ENCODE measurements at places on chromosomes 7 and 10. TPM values are rescaled to one million over a fixed set of nuclear protein-coding genes. Genes with fewer than 3 reads are reported as not detected.

DNA sequence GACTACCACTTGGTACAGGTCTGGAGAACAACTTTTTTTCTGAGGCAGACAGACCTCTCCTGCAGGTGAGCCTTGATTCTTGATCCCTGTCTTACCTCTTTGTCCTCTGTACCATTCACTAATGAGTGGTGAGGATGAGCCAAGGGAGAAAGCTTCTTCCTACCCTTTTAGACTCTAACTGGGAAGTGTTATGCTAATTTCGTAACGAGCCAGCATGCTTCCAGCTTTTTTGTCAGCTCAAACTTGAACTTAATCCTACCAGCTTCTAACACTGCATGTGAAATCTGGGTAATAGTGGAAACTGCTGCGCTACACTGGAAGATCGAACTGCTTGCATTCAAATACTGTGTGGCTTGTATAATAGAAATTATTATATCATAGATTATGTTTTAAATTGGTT lies 87.0 kb downstream of the NEUROD6 start:
- no peak for DNase-seq
- no peaks in the 10 kb centered on the region for H3K36me3 ChIP-seq
- no peaks in the 10 kb centered on the region for H3K27me3 ChIP-seq
- H3K27ac ChIP-seq: no peak overlapping the region
- H3K4me1 ChIP-seq: no peaks in the 10 kb centered on the region

DNA sequence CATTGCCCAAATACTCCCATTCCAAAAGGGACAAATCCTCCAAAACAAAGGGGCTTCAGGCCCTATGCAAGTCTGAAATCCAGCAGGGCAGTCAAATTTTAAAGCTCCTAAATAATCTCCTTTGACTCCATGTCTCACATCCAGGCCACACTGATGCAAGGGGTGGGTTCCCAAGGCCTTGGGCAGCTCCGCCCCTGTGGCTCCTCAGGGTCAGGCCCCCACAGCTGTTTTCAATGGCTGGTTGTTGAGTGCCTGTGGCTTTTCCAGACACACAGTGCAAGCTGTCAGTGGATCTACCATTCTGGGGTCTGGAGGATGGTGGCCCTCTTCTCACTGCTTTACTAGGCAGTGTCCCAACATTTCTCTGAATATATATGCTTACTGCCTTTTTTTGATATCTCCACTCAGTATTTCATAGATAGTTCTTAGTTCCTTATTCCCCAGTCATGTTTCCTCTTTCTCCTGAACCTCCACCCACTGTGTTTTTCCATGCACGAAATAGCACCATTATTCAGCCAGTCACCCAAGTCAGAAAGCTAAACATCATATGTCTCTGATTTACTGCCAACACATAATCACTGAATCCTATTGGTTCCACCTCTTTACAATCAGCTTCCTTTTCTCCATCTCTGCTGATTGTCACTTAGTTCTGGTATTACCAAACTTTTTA lies 172.6 kb upstream of the CACNA2D1 start:
- no peaks in the 10 kb centered on the region for H3K4me1 ChIP-seq
- no peak overlapping the region for H3K27ac ChIP-seq
- H3K4me3 ChIP-seq: no peak overlapping the region
- H3K36me3 ChIP-seq: no peaks in the 10 kb centered on the region
- H3K27me3 ChIP-seq: no peaks in the 10 kb centered on the region

DNA sequence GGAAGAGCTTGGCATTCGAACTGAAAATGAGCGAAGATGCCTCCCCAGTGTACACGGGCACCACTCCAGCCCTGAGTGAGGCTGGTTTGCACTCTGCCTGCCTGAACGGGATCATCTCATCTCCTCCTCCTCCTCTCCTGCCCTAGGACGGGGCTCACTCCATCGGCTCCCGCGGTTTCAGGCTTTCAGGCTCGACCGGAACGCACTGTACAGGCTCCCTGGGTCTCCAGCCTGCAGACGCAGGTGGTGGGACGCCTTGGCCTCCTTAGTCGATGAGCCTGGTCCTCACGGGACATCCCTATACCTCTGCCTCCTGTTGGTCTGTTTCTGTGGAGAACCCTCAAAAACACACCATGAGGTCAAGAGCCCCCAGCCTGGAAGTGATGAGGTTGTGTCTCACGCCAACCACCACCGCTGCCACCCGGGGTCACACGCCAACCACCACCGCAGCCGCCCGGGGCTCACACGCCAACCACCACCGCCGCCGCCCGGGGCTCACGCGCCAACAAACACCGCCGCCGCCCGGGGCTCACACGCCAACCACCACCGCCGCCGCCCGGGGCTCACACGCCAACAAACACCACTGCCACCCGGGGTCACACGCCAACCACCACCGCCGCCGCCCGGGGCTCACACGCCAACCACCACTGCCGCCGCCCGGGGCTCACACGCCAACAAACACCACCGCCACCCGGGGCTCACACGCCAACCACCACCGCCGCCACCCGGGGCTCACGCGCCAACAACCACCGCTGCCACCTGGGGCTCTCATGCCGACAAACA lies 56.3 kb downstream of the FOXL3 start:
- no peaks in the 10 kb centered on the region for H3K4me1 ChIP-seq
- H3K27ac ChIP-seq: no peak overlapping the region
- H3K4me3 ChIP-seq: no peak overlapping the region
- H3K27me3 ChIP-seq: no peaks in the 10 kb centered on the region

The PON1 gene
- total RNA-seq: not detected

DNA sequence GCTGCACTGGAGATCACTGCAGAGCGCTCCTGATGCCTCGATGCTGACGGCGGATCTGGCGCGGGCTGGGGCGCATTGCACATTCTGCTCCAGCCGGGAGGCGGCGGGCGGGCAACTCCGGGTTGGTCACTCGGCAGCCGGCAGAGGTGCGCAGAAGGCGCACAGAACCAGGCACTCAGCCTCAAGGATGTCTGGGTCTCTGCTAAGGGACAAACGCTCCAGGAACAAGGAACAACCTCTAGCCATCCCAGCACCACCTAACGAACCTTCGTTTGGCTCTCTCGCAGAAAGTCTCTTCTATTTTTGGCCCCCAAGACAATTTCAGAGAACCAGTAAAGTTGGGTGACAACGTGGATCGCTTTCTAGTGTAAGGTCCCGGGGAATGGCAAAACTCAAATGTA lies 254.6 kb downstream of the OTUD1 start:
- H3K36me3 ChIP-seq: no peaks in the 10 kb centered on the region
- H3K4me1 ChIP-seq: peaks cover 17% of the 10 kb centered on the region
- no peak overlapping the region for H3K4me3 ChIP-seq
- H3K27ac ChIP-seq: no peak overlapping the region
- H3K27me3 ChIP-seq: peaks cover 42% of the 10 kb centered on the region

DNA sequence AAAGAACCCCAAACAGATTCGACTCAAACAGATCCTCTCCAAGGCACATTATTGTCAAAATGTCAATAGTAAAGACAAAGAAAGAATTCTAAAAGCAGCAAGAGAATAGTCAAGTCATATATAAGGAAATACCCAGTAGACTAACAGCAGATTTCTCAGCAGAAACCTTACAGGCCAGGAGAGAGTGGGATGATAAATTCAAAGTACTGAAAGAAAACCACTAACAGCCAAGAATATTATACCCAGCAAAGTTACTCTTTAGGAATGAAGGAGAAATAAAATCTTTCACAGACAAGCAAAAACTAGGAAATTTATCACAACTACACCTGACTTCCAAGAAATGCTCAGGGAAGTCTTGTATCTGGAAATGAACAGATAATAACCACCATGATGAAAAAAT lies 38.2 kb downstream of the ANXA8 start:
- H3K36me3 ChIP-seq: peaks cover 4% of the 10 kb centered on the region
- H3K27ac ChIP-seq: no peak overlapping the region
- peaks cover 14% of the 10 kb centered on the region for H3K27me3 ChIP-seq
- no peak for DNase-seq
- H3K4me1 ChIP-seq: peaks cover 16% of the 10 kb centered on the region

The IL6 gene
- total RNA-seq: 1.6 TPM

The ASB4 gene
- total RNA-seq: not detected

The MYO1G gene
- total RNA-seq: 369 TPM

- no peaks in the 10 kb centered on the region for H3K4me1 ChIP-seq
- DNase-seq: no peak
- H3K36me3 ChIP-seq: peaks cover 3% of the 10 kb centered on the region
- no peaks in the 10 kb centered on the region for H3K27me3 ChIP-seq
- no peak overlapping the region for H3K27ac ChIP-seq
Measured at GRCh38 chr7:44380831-44381493, 55.6 kb upstream of the CAMK2B start.

The GPR15LG gene
- total RNA-seq: not detected

DNA sequence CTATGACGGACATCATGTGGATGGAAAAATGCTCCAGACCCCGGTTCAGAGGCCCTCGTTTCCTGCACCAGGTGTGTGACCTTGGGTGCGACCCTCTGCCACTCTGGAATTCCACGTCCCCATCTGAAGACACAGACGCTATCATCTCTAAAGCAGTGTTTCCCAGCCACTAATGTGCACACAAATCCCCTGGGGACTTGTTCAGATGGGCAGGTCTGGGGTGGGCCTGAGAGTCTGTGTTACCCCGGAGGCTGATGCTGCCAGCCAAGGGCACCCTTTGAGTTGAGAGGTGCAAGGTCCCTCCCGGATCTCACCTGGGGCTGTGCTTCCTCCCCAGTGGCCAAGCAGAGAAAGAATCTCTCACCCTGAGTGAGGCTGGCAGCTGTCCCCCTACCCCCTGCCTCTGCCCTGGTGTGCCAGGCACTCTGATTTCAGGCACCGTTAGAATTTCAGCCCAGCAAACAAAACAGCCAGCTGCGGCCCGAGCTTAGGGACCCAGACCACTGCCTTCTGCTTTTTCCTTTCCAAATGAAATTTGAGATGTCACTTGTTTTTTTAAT lies 90.0 kb downstream of the SLIT1 start:
- peaks cover 3% of the 10 kb centered on the region for H3K27me3 ChIP-seq
- H3K4me1 ChIP-seq: peaks cover 11% of the 10 kb centered on the region
- no peak overlapping the region for H3K27ac ChIP-seq
- DNase-seq: no peak
- no peaks in the 10 kb centered on the region for H3K36me3 ChIP-seq

DNA sequence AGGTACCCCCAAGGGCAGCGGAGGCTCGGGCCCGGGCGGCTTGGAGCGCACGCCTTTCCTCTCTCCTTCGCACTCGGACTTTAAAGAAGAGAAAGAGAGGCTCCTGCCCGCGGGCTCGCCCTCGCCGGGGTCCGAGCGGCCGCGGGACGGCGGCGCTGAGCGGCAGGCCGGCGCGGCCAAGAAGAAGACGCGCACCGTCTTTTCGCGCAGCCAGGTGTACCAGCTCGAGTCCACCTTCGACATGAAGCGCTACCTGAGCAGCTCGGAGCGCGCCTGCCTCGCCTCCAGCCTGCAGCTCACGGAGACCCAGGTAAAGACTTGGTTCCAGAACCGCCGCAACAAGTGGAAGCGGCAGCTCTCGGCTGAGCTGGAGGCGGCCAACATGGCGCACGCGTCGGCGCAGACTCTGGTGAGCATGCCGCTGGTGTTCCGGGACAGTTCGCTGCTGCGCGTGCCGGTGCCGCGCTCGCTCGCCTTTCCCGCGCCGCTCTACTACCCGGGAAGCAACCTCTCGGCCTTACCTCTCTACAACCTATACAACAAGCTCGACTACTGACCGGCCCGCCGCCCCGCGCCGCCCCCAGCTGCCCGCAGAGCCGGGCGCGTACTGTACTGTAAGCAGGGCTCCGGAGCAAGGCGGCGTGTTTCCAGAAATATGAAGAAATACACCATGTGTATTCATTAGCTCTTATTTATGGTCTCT lies 1.8 kb downstream of the HMX2 start:
- H3K27me3 ChIP-seq: peaks cover 36% of the 10 kb centered on the region
- H3K4me3 ChIP-seq: peak overlapping the region; percentile 60
- peak; percentile 74 for DNase-seq
- H3K4me1 ChIP-seq: peaks cover 62% of the 10 kb centered on the region
- H3K36me3 ChIP-seq: peaks cover 4% of the 10 kb centered on the region

GRCh38 chr7:154748089-154748786 lies 254.7 kb downstream of the PAXIP1 start:
- no peak overlapping the region for H3K27ac ChIP-seq
- DNase-seq: no peak
- H3K36me3 ChIP-seq: no peaks in the 10 kb centered on the region
- no peak overlapping the region for H3K4me3 ChIP-seq
- H3K4me1 ChIP-seq: no peaks in the 10 kb centered on the region

The PLXNA4 gene
- total RNA-seq: 0.09 TPM

The MMP21 gene
- not detected for total RNA-seq

Data from activated CD4-positive, alpha-beta T cell treated with anti-CD3 and anti-CD28 coated beads for 36 hours (primary cell).